ENCODE measurements at places on chromosomes 3 and 15.

DNA sequence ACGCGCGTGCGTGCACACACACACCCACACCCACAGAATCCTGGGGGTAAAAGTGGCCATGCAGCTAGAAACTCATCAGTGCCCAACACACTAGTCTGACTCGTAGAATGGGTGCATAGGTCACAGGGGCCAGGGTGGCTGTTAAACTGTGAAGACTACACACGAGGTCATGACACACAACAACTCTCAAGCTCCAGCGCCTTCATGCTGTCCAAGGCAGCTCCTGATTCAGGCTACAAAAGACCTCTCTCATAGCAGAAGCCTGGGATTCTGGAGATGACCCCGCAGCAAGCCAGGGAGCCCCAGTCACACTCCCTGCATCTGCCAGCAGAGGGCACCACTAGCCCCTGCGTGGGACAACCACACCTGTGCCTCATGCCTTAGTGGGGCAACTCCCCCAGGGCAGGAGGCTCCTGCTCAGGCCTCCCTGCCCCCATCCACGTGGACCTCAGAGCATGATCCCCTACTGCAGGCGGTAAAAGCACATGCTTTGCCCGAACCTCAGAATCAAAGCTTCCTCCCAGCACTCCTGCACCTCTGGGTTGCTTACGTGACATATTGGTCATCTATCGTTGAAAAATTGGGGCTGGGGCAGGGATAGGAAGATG lies 93.1 kb downstream of the LRIG1 start:
- peak; percentile 65 for DNase-seq

DNA sequence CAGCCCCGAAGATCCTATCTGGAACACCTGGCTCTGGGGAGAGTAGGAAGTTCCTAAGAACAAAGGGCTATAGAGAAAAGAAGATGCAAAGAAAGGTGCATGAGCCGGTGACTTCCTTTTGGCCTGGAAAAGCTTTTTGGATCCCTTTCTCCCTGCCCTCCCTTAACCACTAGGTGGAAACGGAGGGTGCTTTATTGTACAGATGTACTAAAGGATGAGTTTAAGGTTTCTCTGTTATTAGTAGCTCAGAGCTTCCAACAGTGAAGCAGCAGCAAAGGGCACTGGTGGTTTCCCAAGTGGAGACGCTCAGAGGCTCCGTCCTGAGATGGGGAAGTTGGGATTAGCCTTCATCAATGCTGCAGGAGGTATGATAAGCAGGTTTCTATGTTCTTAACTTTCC lies 5.9 kb upstream of the ADGRG7 start:
- no peak for DNase-seq

DNA sequence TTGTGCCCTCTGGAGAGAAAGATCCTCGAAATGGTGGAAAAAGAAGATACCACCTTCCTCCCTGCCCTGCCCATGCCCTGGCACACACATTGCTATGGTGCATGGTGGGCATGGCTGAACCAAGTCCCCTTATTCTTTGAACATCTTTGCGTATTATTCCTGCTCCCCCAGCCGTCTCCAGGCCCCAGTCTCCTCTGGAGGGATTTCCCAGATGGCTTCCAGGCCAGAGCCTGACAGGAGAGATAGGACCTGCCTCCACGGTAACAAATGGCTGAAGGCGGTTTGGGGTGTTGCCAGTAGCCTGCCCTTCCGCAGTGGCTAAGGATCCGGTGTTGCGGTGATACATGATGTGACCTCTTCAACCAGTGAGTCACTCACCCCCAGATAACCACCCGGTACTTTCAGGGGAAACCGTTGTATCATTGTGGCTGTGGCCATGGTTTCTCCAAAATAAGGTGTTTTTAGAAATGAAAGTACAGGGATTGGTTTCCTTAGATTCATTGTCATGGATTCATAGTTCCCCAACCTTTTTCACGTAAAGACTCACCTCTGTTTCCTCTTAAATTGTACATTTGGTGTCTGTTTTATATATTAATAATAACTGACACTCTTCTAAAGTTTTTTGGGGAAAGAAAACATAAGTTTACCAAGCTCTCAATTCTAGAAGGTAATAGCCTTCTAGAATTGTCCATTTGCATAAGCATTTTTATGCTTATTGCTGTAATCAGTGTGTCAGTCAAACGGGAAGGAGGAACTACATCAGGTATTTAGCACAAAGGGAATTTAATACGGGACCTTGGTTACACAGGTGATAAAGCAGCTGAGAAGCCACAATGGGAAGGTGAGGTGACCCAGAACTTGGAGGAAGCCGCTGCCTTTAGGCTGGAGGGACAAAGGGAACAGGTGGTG lies 25.9 kb downstream of the SMAD3 start:
- DNase-seq: no peak

GRCh38 chr15:84023636-84024035 lies 211.9 kb upstream of the GOLGA6L4 start:
- DNase-seq: no peak

DNA sequence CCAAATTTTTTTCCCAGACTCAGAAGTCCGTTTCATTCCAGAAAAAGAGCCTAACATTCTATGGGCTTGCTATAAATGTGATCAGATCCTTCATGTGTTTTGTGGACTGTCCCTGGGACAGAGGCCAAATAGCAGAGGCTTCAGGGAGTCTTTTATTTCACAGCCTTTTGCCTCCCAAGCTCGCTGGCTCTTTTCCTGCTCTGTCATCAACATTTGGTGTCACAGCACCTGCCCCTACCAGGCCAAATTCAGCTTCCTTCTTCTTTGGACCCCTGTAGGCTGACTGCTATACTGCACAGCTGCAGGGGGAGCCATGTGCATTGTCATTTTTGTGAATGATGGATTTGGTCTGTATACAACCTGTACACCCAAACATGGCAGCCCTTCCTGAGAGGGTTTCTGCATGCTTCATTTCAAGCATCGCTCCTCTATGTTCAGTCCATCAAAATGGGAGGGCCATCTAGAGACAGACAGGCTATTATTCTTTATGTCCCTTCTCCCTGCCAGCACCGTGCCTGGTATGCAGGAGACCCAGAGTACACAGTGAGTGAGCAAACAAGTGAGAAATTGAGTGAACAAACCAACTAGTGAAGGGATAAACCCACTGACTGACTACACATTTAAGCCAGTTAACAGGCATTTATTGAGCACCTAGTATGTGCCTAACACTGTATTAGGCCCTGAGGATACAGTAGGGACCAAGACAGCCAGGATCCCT lies 17.9 kb upstream of the RPP14 start:
- no peak for DNase-seq

DNA sequence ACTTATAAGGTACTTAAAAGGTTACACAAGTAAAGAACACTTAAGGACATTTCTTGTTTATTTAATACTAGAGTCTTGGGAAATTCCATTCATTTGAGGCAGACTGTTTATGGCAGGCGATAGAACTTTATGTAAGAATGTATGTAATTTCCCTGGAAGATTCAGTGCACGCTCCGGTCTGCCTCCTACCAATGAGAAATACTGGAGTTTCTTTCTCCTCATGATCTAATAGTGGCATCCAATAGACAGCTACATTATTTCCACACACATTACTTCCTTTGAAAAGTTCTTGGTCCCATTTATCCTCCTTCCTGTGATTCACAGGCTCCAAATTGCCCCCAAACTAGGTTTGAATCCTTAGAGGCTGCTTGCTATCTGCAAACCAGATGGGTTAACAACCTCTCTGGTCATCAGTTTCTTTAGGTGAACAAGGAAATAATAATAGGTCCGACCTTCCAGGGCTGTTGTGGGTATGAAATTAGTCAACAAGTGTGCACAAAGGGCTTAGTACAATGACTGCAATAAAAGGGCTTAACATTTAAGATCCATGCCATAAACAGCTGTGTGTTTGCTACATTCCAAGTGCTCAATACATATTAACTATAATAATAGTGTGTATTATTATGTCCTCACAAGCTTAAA lies 30.7 kb downstream of the EIF4E3 start:
- no peak for DNase-seq
